ENCODE measurements at places on chromosomes 4 and X.

DNA sequence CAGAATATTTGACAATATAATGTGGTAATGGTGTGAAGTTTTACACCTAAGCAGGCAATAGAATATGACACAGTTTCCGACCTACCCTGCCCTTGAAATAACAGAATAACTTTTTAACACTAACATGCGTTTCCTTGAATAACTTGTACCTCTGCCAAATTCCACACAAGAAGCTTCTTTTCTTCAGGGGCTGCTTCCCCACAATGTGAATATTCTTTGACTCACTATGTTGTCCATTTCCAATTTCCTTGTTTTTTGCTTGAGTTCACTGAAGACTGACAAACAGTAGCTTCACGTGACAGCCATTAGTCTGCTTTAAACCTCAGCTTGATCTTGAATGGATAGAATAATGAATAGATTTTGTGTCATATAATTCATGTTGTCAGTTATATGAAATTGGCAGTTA, 14.3 kb downstream of the SHROOM3 start:
- no peak for DNase-seq

- no peak for DNase-seq
Observed at GRCh38 chr4:7587433-7588405, 153.0 kb upstream of the PSAPL1 start.

DNA sequence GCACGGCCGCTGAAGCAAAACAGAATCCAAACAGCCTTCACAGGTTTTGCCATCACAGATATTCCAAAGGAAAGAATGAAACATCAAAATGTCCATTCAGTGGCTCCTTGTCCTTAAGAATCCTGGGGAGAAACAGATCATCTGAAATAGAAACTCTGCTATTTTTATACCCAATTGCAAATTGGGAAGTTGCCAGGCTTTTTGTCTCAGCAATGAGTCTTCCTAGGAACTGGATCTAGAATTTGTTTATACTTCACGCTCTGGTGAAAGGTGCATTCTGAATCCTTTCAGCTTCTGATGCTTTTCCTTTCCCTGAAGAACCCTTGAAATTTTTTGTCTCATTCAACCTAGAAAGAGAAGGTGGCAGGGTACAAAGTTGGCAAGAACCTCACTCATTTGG, 218.9 kb downstream of the FBXW7 start:
- no peak for DNase-seq

DNA sequence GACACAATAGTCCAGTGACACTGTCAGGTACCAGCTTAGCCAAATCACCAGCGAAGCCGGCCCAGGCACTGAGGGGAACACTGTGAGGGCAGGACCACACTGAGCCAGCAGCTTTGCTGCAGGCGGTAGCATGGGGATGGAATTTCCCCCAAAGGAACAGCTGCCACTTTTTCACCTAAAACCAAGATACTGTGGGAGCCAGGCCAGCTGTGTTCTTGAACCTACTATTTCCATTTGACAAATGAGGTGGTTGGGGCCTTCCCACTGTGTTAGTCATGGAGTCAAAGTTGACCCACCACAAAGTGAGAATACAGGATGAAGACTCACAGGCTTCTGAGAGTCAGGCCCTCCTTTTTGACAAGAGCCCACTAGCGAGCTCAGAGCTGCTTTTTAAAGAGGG, 70.7 kb upstream of the SH3RF1 start:
- no peak for DNase-seq

DNA sequence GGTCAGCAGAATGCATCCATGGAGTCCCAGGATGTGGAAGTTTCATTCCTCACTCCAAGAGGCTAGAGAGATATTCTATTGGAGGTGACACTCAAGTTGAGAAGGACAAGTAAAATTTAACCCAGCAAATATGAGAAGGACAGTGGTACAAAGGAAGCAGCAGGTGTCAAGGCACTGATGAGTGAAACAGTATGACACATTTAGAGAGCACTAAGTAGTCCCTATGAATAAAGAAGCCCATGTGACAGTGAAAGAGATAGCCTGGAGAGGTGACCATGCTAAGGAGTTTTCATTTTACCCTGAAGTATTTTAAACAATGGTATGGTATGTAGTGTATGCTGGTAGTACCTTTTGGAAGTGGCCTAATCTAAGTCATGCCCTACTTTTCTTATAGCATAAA, 9.2 kb downstream of the BMX start:
- no peak for DNase-seq

- DNase-seq, result no peak
Observed at GRCh38 chr4:60682901-60683300, 517.2 kb upstream of the ADGRL3 start.

DNA sequence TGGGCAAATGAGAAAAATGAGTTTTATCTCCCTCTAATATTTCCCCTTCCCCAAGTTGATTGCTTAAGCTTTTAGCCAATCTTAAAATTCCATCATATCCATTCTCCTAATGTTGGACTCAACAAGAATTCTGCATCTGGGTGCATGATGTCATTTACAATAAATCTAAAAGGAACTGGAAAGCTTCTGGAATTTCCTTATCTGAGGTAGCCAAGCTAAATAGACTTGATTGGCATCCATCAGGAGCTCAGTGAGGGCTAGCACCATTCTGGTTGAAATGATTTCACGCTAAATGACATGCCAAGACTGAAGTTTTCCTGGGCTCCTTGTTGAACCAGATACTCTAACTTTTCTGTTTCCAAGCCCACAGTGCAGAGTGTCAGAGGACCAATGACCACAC, 110.3 kb upstream of the SCML1 start:
- DNase-seq, result no peak

DNA sequence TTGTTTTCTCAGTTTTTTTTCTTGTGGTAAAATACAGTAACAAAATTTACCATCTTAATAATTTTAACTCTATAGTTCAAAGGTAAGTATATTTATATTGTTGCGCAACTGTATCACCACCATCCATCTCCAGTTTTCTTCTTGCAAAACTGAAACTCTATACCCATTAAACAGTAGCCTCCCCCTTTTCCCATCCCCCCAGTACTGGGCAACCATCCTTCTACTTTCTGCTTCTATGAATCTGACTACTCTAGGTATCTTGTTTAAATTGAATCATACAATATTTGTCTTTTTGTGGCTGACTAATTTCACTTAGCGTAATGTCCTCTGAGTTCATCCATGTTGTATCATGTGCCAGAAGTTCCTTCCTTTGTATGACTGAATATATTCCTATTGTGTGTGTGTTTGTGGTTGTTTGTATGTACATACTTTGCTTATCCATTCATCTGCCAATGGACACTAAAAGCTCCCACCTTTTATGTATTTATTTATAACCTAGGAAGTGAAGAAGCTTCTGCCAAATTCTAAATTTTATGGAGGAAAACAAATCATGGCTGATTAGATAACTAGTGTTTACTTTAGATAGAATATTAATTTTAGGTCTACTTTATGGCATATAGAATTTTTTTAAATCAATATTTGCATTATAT, 10.0 kb downstream of the ABHD18 start:
- DNase-seq, result no peak

DNA sequence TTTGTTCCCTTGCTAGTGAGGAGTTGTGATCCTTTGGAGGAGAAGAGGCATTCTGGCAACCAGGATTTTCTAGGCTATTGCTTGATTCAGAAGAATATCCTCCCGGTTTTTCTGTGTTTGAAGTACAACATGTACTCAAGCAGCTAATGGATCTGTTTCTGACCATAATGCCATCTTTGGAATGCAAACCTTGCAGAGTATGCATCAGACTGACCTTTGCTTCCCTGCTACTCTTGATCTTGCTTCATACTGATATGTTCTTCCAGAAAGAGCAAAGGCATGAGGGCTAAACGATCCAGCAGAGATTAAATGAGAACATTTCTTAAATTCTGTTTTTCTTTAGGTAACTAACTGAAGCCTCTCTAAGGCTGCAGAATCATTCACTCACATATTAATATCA, 265.4 kb upstream of the SLC7A11 start:
- no peak for DNase-seq

DNA sequence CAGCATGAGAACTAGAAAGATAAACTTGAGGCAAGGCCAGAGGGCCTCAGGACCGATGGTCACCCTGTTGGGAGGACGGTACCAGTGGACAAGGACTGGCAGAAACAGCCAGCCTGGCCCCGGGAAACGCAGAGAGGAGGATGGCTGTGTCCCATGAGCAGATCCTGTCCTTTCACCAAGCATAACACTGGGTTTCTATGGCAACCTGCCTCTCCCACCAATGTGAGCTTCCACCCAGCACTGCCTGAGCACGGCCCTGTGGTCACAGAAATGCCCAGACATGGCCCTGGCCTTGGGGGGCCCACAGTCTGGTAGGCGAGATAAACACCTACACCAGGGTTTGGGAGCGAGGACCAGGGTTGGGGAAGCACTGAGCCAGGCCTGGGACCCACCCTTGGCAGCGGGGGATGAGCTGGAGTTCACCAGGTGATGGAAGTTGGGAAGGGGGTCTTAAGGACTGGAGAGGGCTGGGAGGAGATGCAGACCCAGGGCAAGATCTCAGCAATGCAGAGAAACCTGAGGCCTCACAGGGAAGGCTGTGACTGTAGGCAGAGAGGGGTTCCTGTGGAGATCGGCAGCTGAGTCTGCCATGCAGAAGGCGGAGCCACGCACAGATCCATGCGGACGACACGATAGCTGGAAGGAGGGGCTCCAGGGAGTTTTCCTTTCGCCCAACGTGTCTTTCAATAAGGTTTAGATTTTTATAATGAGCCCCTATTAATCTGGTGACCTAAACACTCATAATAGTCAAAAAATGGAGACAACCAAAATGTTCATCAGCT, 32.7 kb upstream of the CRMP1 start:
- no peak for DNase-seq

- no peak for DNase-seq
Observed at GRCh38 chr4:7256984-7257810, 64.9 kb downstream of the SORCS2 start.

DNA sequence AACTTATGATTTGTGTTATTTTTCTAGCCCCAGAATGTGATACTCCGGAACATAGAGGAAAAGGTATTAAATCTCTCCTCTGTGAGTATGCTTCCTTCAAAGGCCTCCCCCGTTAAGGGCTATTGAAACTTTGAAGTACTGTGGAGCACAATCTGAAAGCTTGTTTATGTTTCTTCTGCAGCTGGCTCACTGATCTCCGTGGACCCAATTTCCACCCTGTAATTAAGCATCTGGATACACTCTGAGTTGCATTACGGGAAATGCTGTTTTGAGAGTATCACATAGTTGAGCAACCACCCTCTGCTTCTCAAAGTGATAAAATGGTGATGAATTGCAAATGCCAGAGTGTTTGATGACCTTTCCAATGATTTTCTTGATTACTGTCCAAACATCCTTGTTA, 296.8 kb upstream of the PABPC5 start:
- no peak for DNase-seq

DNA sequence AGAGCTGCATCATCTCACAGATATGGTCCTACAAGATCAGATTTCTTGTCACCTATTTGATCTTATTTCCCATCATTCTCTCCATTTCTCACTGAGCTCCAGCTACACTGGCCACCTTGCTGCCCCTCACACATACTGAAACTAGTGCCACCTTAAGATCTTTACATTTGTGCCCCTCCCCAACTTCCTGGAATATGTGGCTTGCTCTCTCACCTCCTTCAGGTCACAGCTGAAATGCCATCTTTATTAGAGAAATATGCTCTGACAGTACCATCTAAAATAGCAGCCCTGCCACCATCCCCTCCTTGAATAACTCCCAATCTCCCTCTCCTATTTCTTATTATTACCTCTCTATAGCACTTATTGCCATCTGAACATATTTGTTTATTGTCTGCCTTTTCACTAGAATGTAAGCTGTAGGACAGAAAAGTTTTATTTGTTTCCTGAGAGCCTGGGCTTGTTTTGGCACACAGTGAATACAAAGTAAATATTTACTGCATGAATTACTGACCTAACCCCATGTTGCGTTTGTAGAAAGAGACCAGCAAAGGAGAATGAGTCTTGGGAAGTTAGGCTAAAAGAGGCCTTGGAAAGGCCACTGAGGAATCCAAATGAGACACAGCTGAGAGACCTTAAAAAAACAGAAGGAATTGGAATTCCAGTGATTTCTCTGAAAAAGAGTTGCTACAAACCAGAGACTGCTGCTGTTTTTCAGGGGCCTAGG, 22.7 kb downstream of the DYNLT3 start:
- DNase-seq, result no peak

Data from stimulated activated CD4-positive, alpha-beta T cell treated with anti-CD3 and anti-CD28 coated beads, Interleukin-4, amount 100 ng/mL, for 4 hours (primary cell).